ENCODE measurements at places on chromosomes 7 and 10. TPM values are rescaled to one million over a fixed set of nuclear protein-coding genes. Genes with fewer than 3 reads are reported as not detected.

ANLN gene
- 35.6 TPM for total RNA-seq

GRCh38 chr10:113133497-113134115 is 183.6 kb downstream of the TCF7L2 start:
- no peak for DNase-seq

DNA sequence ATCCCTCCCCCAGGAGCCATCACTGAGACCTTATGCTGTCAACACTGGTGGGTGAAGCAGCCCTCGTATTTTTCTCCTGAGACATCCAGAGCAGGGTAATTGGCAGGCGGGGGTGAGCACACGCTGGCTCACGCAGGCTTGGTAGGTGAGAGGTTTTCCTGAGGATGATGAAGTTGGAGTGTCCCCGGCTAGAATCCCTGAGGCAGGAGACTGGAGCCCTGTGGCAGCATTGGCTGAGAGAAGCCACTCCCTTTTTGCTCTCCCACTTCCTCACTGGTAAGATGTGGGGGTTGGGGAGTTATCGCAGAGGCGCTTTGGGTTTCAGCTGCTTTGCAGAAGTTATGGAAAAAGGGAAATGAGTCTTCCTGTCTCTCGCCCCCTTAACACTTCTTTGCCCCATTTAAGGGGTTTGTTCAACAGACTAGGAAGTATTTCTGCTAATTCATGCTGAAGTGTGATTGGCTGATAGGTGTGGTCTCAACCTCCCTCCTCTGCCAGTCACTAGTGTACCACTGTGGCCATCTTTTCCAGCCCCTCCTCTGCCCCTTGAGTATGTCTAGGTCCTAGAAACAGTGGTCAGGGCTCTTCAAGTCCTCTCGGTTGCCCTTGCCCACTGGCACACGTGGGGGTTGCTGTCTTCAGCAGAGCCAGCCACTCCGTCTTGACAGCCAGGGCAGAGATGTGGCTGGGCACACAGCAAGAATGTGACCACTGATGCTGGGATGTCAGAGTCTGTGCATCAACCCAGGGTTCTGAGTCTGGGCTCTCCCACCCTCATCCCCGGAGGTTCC is 5.7 kb downstream of the ARPC1B start:
- DNase-seq: peak; percentile 83

DNA sequence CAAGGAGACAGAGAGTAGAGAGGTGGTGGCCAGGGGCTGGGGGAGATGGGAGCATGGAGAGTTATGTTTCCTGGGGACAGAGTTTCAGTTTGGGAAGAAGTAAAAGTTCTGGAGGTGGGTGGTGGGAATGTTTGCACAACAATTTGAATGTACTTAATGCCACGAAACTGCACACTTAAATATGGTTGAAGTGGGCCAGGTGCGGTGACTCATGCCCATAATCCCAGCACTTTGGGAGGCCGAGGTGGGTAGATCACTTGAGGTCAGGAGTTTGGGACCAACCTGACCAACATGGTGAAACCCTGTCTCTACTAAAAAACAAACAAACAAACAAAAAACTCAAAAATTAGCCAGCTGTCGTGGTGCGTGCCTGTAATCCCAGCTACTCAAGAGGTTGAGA is 137.2 kb downstream of the PFKFB3 start:
- DNase-seq: no peak

GRCh38 chr10:60414877-60415585 is 25.4 kb upstream of the ANK3 start:
- DNase-seq: no peak
